ENCODE measurements at places on chromosomes 4 and X.
A peak's percentile ranks its signal among the peaks of the same experiment; 100 is the strongest.

GRCh38 chr4:125741825-125742452, 427.2 kb downstream of the FAT4 start:
- DNase-seq = no peak

GRCh38 chrX:149296092-149296491, 209.0 kb downstream of the IDS start:
- no peak for DNase-seq

DNA sequence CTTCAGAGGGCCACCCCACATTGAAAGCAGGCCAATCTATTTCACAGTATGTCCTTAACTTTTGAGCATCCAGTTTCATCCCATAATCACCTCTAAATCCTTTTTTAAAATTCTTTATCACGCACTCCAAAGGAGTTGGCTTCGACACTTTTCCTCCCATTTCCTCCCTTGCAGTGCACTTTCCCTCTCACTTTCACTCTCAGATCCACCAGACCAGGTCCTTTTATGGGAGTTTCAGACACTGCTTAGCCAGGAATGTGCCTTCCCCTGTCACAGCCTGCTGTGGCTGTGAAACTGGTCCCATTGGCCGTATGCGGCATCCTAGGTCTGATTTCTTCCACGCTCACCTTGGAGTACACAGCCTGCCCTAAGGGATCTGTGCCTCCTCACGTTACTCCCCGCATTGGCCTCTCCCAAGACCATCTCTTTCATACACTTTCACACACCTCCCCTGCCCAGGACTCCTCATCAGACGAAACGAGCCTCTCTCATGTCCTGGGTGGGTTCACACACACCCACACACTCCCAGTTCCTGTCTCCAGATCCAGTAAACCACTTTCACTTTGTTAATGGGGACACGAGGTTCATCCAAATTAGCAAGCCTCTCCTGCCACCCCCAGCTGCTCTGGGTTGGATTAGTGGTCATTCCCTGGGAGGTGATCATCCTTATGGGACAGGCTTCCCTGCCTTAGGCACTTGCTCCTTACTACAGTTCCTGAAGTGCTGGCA, 10.0 kb upstream of the RHOXF2B start:
- no peak for DNase-seq

GRCh38 chr4:119816473-119816872, 187.9 kb upstream of the PDE5A start:
- no peak for DNase-seq

GRCh38 chr4:176906709-176907108, 114.0 kb upstream of the VEGFC start:
- DNase-seq = no peak

DNA sequence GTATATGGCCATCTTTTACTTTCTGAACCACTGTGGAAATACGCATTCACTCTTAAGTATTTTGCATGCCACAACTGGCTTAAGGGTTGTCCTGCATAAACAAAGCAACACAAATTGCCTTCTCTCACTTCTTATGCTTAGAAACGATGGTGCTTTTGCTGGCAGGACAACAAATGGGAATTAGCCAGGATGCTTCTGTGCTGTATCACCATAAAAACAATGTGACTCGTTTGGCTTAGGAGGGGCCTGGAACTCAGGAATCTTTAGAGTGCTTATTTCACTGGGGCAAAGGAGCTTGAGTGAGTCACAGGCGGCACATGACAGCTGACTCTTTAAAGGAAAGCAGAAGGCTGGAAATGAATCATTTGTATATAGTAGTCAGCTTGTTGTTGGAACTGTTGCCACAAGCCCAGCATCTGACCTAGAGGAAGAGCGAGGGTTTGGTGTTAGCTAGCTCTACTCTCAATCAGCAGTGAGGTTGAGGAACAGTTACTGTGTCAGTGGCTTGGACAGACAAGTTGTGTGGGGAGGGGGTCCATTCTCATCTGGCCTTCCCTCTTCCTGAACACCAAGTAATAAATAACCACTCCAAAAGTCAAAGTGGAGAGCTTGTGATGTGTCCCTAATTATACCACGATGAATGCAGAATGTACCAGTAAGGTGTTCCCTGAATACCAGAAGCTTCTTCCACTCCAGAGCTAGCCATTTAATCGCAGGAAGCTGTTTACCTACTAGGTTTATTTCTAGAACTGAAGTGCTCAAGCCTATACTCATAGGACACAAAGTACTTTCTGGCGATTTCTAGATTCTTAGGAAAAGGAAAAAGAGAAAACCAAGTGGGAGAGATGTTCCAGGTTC, 293.1 kb downstream of the CAMK2D start:
- peak; percentile 55 for DNase-seq

- no peak for DNase-seq
Observed at GRCh38 chrX:73812256-73812655, 249.3 kb downstream of the CHIC1 start.

GRCh38 chr4:24475756-24476155, 108.6 kb downstream of the DHX15 start:
- DNase-seq = no peak

DNA sequence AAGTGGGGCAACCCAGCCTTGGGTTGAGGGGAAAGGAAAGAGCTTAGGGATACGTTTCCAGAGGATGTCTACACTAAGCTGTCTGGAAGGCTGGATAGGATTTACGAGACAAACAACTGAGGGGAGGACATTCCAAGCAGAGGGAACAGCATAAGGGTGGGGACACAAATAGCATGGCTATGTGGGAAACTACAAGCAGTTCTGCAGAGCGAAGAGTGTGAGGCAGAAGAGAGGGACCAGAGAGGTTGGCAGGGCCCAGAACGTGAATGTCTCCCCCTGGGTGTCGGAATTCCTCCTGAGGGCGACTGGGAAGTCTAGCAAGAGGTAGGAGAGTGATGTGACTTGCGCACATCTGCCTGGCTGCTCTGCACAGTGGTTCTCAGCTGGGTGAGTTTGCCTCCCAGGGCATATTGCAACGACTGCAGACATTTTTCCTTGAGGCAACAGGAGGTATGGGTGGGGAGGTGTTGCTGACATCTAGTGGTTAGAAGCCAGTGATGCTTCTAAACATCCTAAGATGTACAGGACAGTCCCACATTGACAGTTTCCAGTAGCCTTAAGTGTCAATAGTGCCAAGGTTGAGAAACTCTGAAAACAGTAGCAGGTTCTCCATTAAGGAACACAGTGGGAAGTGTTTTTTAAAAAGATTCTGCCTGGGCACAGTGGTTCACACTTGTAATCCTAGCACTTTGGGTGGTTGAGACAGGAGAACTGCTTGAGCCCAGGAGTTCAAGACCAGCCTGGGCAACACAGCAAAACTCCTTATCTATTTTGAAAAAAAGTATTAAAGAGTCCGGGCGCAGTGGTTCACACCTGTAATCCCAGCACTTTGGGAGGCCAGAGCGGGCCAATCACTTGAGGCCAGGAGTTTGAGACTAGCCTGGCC, 9.2 kb downstream of the NDUFA1 start:
- DNase-seq = peak; percentile 35

All from activated CD4-positive, alpha-beta T cell treated with anti-CD3 and anti-CD28 coated beads for 48 hours (primary cell).